ENCODE measurements at places on chromosomes 3 and 15.

- DNase-seq, result no peak
These were observed 104.4 kb downstream of the RPL22L1 start for GRCh38 chr3:170765419-170766078.

DNA sequence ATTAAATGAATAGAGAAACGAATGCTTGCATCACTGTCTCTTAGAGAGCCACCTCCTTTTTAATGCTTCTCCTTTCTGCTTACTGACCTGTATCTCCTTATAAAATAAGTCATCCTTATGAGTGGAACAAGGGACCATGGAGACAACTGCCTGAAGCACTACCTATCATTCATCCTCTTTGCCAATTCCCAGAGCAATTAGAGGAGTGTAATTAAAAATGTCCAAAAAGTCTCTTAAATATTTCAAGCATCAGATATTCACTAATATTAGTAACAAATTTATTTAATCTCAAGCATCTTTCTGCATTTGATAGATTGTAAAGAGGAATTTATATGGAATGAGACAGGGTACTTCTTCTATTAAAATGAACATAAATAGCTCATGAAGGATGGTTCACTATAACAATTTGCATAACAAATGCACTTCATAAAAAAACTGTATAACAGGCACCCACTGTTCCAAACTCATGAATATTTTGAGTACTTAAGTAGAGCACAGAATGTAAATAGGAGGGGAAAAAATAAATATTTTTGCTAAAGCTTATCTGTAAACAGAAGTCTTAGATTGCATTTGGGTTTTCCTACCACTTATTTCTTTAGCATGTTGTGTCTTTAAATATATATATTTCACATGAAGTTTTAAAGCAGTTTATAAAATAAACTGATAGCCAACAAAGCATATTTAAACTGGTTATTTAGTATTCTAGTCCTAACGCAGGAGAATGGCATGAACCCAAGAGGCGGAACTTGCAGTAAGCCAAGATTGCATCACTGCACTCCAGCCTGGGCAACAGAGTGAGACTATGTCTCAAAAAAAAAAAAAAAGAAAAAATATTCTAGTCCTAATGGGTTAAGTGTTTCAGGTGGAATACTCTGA is 269.3 kb downstream of the TBL1XR1 start:
- no peak for DNase-seq

DNA sequence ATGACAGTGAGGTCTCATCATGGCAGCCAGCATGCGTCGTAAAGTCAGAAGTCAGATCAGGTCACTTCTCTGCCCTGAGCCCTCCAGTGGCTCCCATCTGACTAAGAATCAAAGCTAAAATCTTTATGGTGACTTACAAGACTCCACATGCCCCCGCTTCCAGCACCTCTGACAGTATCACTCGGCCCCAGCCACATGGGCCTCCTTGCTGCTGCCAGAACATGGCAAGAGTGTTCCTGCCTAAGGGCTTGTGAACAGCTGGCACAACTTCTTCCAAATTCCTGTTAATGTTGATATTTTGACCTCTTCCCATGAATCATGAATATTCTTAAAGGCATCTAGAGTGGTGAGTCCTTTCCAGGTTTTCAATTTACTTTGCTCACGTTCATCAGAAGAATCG is 20.5 kb downstream of the POLR2M start:
- no peak for DNase-seq

GRCh38 chr15:72220687-72221086 is 10.3 kb downstream of the PKM start:
- DNase-seq, result no peak

All from stimulated activated CD4-positive, alpha-beta T cell treated with anti-CD3 and anti-CD28 coated beads, TNF-alpha, amount 100 ng/mL, for 4 hours (primary cell).